Esophagus muscularis mucosa (tissue), 4 donors: ENCODE measurements at places on chromosomes 12 and 14. TPM values are rescaled to one million over a fixed set of nuclear protein-coding genes. Genes with fewer than 3 reads are reported as not detected.
A peak's percentile ranks its signal among the peaks of the same experiment; 100 is the strongest.

CLEC4C gene
- total RNA-seq, result not detected

CIROP gene
- not detected for total RNA-seq

SOAT2 gene
- not detected for total RNA-seq

SIX1 gene
- total RNA-seq, result 0.58 TPM

KRT71 gene
- total RNA-seq, result not detected

ATXN7L3B gene
- 16.2 TPM for total RNA-seq

GRCh38 chr12:104719700-104720338 lies 238.3 kb downstream of the SLC41A2 start:
- H3K4me1 ChIP-seq, result peaks cover 40% of the 10 kb centered on the region
- no peaks in the 10 kb centered on the region for H3K36me3 ChIP-seq
- H3K27ac ChIP-seq, result peak overlapping the region; percentile 50
- DNase-seq, result no peak
- peak overlapping the region; percentile 42 for H3K4me3 ChIP-seq
- no peaks in the 10 kb centered on the region for H3K27me3 ChIP-seq

GRCh38 chr12:113788020-113788856 lies 177.9 kb downstream of the RBM19 start:
- no peak overlapping the region for H3K27ac ChIP-seq
- H3K4me1 ChIP-seq, result no peaks in the 10 kb centered on the region
- no peak for DNase-seq
- H3K36me3 ChIP-seq, result no peaks in the 10 kb centered on the region
- H3K27me3 ChIP-seq, result peaks cover 10% of the 10 kb centered on the region
- no peak overlapping the region for H3K4me3 ChIP-seq

GRCh38 chr12:104654665-104655609 lies 198.2 kb downstream of the CHST11 start:
- H3K4me3 ChIP-seq, result no peak overlapping the region
- no peak overlapping the region for H3K27ac ChIP-seq
- H3K36me3 ChIP-seq, result no peaks in the 10 kb centered on the region
- DNase-seq, result no peak
- H3K27me3 ChIP-seq, result no peaks in the 10 kb centered on the region

- no peaks in the 10 kb centered on the region for H3K27me3 ChIP-seq
- no peak for DNase-seq
- no peaks in the 10 kb centered on the region for H3K36me3 ChIP-seq
- H3K4me3 ChIP-seq, result no peak overlapping the region
These were observed 5.5 kb upstream of the DIO2 start for GRCh38 chr14:80216818-80217217.

DNA sequence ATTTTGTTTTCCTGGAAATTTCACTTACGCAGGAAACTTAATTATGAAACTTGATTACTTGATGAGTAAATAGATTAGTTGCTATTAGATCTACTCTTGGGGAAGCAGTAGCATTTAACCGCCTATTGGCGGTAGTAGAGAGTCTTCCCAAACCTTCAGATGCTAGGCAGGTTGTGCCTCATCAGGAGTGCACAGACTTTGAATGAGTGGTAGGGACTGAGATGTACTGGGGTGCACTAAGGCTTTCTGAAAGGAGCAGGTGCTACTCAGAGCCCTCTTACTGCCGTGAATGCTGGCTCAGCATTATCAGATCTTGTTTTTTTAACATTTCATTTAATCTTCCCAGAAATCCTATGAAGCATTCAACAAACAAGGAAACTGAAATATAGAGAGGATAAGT lies 7.7 kb downstream of the GATC start:
- no peak overlapping the region for H3K4me3 ChIP-seq
- H3K27me3 ChIP-seq, result no peaks in the 10 kb centered on the region
- no peak for DNase-seq
- peaks cover 75% of the 10 kb centered on the region for H3K36me3 ChIP-seq

- H3K36me3 ChIP-seq, result no peaks in the 10 kb centered on the region
- no peak overlapping the region for H3K27ac ChIP-seq
- no peak for DNase-seq
- peaks cover 18% of the 10 kb centered on the region for H3K4me1 ChIP-seq
- H3K4me3 ChIP-seq, result no peak overlapping the region
- no peaks in the 10 kb centered on the region for H3K27me3 ChIP-seq
These were observed 162.6 kb upstream of the PLEKHG7 start for GRCh38 chr12:92539976-92540781.

DNA sequence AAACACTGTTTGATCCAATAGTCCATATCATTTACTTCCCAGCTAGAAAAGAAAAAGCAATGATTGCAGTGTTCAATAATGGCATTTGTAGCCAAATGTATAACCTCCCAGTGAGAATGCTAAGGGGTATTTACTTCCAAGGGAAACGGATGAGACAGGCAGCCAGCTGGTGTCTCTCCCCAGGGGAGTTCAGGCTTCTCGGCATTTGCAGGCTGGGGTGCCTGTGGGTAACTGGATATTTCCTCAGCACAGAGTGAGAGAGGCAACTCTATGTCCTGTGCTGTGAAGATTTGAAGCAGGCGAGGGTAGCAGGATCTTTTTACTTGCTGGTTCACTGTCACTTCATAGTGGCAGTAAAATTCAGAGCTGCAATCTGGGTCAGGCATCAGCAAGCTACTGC lies 1455.6 kb upstream of the TMEM132C start:
- no peak overlapping the region for H3K27ac ChIP-seq
- no peaks in the 10 kb centered on the region for H3K36me3 ChIP-seq
- no peak for DNase-seq
- peaks cover 16% of the 10 kb centered on the region for H3K27me3 ChIP-seq
- H3K4me3 ChIP-seq, result no peak overlapping the region

DNA sequence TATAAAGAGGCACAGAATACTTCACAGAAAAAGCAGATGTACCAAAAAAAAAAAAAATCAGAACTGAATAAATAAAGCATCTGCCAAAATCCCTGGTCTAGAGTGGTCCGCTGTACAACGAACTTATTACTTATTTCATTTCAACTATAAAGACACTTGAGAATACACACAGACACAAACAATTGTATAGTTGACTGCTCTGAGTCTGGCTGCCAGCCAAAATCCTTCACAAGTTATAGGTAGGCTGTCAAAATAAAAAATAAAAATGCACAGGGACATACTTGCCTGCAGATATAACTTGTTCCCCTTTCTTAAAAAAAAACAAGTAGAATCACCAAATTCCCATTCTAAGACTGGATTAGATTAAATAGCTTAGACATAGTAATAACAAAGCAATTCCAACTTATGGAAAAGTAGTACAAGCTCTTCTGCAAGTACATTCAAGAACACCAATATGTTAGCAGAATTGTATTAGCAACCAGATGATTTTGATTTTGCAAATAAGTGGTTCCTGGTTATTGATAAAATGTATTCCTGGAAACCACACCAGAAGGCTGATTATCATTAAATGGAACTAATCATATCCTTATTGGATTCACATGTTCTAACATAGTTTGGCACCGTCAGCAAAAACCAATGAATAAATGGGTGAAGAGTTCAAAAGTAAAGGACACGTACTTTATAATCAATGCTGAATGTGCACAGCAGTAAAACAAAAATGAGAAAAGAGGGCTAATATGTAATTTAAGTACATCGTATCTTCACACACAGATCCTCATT lies 248.5 kb downstream of the NELL2 start:
- H3K27me3 ChIP-seq, result no peaks in the 10 kb centered on the region
- no peak overlapping the region for H3K27ac ChIP-seq
- H3K4me1 ChIP-seq, result no peaks in the 10 kb centered on the region
- no peak for DNase-seq
- H3K36me3 ChIP-seq, result no peaks in the 10 kb centered on the region

DNA sequence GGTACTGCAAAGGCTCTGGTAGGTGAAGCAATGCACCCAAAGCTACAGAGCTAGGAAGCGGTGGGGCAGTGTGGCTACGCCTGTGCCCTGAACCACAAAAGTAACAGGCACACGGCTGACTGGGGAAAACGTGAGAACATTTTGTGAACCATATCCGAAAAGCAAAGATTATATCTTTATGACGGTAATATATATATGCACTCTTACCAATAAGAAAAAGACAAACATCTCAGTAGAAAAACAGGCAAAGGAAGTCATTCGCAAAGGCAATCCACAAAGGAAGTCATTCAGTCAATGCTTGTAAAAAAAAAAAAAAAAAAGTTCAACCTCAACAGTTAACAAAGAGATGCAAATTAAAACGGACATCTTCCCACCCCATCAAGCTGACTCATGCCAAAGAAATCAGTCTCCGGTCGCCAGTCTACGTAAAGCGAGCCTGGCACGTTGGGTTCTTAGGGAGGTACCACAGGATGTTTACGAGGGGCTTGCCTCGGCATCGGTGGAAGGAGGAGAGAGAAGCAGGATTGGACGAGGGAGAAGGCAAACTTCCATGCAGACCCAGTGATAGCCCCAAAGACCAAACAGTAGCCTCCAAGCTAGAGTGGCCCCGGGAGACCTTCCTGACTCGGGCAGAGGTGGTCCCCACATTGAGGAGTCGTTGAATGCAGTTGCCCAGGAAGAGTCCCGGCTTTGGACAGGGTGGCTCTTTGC lies 39.4 kb upstream of the PPP2R5C start:
- H3K27me3 ChIP-seq, result no peaks in the 10 kb centered on the region
- H3K4me3 ChIP-seq, result no peak overlapping the region
- H3K27ac ChIP-seq, result peak overlapping the region; percentile 23
- peaks cover 5% of the 10 kb centered on the region for H3K4me1 ChIP-seq
- H3K36me3 ChIP-seq, result no peaks in the 10 kb centered on the region
- DNase-seq, result peak; percentile 91

DNA sequence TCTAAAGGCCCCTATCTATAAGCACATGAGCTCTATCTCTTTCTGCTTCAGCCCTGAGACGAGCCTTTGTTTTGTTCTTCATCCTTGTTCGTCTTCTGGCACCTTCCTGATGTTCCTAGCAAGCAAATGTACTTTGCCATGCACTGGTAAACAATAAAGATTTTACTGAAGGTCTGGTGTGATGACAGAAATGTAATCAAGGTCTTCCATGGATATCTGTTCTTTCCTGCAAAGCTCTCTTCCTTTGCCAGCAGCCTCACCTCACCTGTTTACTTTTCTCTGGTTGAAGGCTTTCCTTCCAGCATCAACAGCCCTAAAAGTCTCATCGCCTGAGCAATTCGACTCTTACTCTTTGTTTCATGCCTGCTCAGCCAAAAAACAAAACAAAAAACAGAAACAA lies 330.3 kb downstream of the PCNX1 start:
- H3K4me3 ChIP-seq, result no peak overlapping the region
- no peaks in the 10 kb centered on the region for H3K36me3 ChIP-seq
- DNase-seq, result no peak
- no peaks in the 10 kb centered on the region for H3K27me3 ChIP-seq

DNA sequence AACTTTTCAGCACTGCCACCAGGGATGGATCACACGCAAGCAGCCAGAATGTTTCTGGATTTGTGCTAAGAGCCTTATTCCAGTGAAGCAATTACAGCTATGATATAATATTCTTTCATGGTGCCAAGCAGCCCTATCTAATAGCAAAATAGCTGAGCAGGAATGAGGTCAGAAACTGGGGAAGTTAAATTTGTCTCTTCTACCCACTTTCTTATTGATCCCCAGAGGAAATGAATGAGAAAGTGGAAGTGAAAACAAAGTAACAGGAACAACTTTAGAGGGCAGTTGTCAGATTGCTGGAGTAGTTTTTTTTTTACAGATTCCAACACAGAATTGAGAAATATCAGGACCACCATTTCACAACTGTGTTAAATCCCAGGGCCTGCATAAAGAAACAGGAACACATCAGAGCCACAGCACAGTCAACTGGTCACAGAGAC lies 44.8 kb downstream of the GCH1 start:
- no peaks in the 10 kb centered on the region for H3K36me3 ChIP-seq
- no peaks in the 10 kb centered on the region for H3K4me1 ChIP-seq
- H3K27ac ChIP-seq, result peak overlapping the region; percentile 7
- H3K27me3 ChIP-seq, result no peaks in the 10 kb centered on the region
- no peak overlapping the region for H3K4me3 ChIP-seq

DNA sequence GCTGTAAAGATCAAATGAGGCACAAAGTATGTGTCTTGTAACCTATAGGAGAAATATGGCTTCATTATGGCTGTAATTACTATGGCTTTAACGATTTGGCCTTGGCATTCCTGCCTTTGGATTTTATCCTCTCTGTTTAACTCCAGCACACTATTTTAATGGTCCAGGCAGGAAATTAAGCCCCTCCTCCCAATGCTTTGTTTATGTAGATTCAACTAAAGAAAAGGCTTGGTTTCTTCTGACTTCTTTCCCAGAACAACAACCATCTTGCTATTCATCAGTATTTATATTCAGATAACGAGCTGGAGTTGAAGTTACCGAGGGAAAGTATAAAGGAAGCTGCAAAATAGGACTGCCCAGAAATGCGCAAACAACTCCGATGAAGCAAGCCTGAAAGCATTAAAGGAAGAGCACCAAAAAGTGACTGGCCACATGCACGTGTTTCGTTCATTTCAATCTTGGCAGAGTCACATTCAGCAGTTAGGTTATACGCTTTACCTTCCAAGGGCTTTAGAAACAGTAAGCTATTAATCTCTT lies 104.6 kb downstream of the NELL2 start:
- no peak overlapping the region for H3K27ac ChIP-seq
- H3K27me3 ChIP-seq, result no peaks in the 10 kb centered on the region
- no peak overlapping the region for H3K4me3 ChIP-seq
- H3K36me3 ChIP-seq, result no peaks in the 10 kb centered on the region
- H3K4me1 ChIP-seq, result no peaks in the 10 kb centered on the region

DNA sequence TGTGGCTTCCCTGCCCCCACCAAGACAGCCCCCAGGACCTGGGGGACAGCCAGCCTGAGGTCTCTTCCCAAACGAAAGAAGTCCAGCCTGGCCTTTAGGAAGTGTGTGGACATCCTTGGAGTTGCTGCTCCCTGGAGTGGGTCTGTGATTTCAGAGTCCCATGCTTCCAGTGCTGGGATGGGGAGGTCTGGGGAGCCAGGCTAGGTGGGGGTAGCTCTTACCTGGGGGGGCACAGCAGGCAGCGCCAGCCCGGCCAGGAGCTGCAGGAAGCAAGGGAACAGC lies 509 bp downstream of the PGF start:
- peak overlapping the region; percentile 67 for H3K27ac ChIP-seq
- H3K27me3 ChIP-seq, result no peaks in the 10 kb centered on the region
- peaks cover 4% of the 10 kb centered on the region for H3K36me3 ChIP-seq

- no peaks in the 10 kb centered on the region for H3K4me1 ChIP-seq
- H3K27me3 ChIP-seq, result no peaks in the 10 kb centered on the region
- H3K27ac ChIP-seq, result no peak overlapping the region
- no peak for DNase-seq
- no peak overlapping the region for H3K4me3 ChIP-seq
These were observed 65.0 kb upstream of the ASPG start for GRCh38 chr14:104020471-104020870.

DNA sequence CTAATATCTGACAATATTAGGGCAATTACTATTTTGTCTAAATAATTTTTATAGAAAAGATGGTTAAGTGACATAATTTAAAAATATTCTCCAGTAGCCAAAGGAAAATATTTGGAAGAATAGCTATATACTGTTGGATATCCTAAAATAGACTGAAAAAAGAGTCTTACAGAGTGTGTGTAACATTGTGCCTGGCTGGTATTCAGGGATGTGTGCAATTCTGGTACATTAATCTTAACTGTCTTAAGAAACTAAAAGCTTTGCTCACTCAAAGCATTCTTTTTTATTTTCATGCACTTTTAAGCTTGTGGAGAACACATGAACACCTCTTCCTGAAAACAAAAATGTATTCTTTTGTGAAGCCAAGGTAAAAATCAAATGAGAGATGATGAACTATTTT lies 10.1 kb upstream of the NR2C1 start:
- no peaks in the 10 kb centered on the region for H3K27me3 ChIP-seq
- H3K27ac ChIP-seq, result peak overlapping the region; percentile 84
- peaks cover 20% of the 10 kb centered on the region for H3K4me1 ChIP-seq
- DNase-seq, result no peak
